Stimulated activated CD4-positive, alpha-beta T cell treated with anti-CD3 and anti-CD28 coated beads, Interleukin-12 subunit alpha, Interleukin-12 subunit beta, amount 100 ng/mL, for 4 hours (primary cell): ENCODE measurements at places on chromosomes 16 and 17.
A peak's percentile ranks its signal among the peaks of the same experiment; 100 is the strongest.

GRCh38 chr16:22888791-22889190, 74.8 kb downstream of the HS3ST2 start:
- no peak for DNase-seq

DNA sequence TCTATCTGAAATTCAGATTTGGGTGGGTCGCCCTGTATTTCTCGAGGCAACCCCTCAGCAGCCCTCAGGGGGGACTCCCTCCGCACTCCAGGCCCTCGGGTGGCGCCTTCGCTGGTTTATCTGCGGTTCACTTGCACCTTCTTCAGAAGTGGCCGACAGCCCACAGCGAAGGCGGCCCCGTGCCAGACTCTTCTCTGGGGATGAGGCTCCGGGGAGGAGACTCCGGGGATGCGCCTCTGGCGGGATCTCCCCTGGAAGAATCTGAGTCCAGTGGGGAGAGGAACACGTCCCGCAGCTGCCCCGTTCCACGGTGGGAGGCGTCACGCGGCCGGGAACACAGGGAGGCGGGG, 63.9 kb upstream of the DNAJA2 start:
- DNase-seq, result peak; percentile 34

GRCh38 chr17:58335061-58335731, 6.6 kb upstream of the TSPOAP1 start:
- DNase-seq, result peak; percentile 61

GRCh38 chr17:11707586-11707985, 109.3 kb downstream of the DNAH9 start:
- no peak for DNase-seq

- no peak for DNase-seq
Observed at GRCh38 chr16:85655216-85656129, 33.3 kb downstream of the GINS2 start.

- peak; percentile 28 for DNase-seq
Observed at GRCh38 chr16:17469741-17470181, 999 bp downstream of the XYLT1 start.

DNA sequence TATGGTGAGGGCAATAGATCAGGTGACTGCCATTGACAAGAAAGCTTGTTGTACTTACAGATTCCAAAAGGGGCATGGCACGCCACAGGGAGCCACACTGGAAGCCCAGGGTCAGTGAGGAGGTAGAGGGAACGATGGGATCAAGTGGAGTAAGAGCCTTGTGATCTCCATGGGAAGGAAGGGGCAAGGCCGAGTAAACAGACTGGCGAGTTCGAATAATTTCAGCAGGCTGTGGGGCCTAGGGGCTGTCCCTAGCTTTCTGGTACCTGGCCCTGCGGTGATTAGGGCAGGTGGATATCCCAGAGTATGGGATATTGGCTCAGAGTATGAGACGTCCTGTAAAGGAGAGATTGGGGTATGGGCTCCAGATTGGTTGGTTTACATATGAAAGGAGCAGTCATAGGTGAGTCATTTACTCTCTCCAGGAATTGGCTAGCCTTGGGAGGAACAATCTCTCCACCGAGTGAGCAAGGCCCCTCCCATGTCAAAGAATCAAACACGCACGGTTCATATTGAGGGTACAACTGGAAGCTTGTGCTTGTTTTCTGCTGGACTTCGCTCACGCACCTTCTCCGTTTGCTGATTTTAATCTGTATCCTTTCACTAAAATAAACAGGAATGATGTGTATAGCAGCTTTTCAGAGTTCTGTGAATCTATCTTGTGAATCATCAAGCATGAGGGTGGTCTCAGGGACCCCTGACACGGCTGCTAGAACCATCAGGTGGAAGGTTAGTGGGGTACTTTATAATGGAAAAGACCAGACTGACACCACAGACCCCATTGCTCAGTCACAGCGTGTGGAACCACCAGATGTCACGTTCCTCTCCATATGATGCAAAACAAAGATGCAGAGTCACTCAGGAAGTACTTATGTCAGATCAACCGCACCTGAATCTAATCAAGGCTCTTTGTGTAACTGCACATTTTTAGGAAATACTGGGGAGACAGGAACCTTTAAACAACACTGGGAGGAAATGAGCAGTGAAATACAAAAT, 27.9 kb downstream of the GABARAPL2 start:
- no peak for DNase-seq

GRCh38 chr16:2458887-2459646, 842 bp upstream of the TEDC2 start:
- no peak for DNase-seq

GRCh38 chr16:50459496-50460080, 88.6 kb upstream of the NKD1 start:
- DNase-seq, result no peak

DNA sequence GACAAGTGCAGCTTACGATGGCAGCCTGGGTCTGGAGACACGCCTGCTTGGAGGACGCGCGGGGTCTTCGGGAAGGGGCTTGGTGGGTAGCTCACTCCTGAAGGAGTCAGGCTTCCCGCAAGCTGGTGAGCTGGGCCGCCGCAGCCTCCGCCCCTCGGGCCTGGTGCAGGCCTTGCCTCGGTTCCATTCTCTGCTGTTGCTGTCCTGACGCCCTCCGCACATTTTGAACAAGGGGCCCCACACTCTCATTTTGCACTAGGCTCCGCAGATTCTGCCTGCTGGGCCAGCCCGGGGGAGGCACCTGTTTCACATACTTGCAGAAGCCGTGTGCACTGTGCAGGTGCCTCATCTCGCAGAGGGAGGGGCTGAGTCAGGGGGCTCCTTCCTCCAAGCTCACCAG, 31.9 kb upstream of the CBX4 start:
- DNase-seq, result no peak

DNA sequence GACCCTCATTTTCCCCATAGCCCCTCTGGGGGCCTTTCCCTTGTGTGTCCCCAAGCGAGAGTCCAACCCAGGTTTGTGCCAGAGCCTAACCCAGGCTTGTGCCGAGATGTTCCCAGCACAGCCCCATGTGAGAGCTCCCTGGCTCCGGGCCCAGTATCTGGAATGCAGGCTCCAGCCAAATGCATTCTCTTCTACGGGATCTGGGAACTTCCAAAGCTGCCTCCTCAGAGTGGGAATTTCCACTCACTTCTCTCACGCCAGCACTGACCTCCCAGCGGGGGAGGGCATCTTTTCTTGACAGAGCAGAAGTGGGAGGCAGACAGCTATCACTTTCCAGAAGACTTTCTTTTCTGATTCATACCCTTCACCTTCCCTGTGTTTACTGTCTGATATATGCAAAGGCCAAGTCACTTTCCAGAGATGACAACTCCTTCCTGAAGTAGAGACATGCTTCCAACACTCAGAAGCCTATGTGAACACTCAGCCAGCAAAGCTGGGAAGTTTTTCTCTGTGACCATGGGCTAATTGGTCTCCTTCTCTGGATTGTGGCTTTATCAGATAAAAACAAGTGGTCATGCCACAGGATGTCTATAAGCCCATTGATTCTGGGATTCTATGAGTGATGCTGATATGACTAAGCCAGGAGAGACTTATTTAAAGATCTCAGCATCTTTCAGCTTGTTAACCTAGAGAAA, 2.5 kb upstream of the CCL2 start:
- no peak for DNase-seq

GRCh38 chr16:17836868-17837602, 366.3 kb upstream of the XYLT1 start:
- DNase-seq, result no peak
